ENCODE measurements at places on chromosomes 4 and X. TPM values are rescaled to one million over a fixed set of nuclear protein-coding genes. Genes with fewer than 3 reads are reported as not detected.

The PPEF2 gene
- not detected for total RNA-seq

The SLC6A14 gene
- total RNA-seq = not detected

The DCAF4L1 gene
- total RNA-seq = 0.31 TPM

The IGSF1 gene
- total RNA-seq = 0.63 TPM

The TLR1 gene
- total RNA-seq = 3.8 TPM

The RELL1 gene
- 26.6 TPM for total RNA-seq

The GPM6B gene
- 362 TPM for total RNA-seq

The STPG2 gene
- 4.1 TPM for total RNA-seq

The MTHFD2L gene
- 43.8 TPM for total RNA-seq

The USP38 gene
- 28.8 TPM for total RNA-seq

The PAGE3 gene
- not detected for total RNA-seq

The ODAPH gene
- total RNA-seq = not detected

The IL2RG gene
- 0.63 TPM for total RNA-seq

The C4orf51 gene
- total RNA-seq = not detected

The KIT gene
- total RNA-seq = 41.9 TPM

The SPANXA2 gene
- total RNA-seq = not detected

The HTN3 gene
- total RNA-seq = not detected

The HTT gene
- 210 TPM for total RNA-seq

The INPP4B gene
- 5.9 TPM for total RNA-seq

The TMPRSS11B gene
- not detected for total RNA-seq

The PRICKLE3 gene
- total RNA-seq = 0.31 TPM

The ENPEP gene
- total RNA-seq = 1.6 TPM

The FGFBP1 gene
- total RNA-seq = not detected

The JCHAIN gene
- total RNA-seq = not detected

The GLRB gene
- total RNA-seq = 37.9 TPM

The SSX2B gene
- total RNA-seq = not detected

The CT47B1 gene
- total RNA-seq = not detected

The RNF128 gene
- 1.3 TPM for total RNA-seq

The CTAG2 gene
- total RNA-seq = not detected

The PWWP3B gene
- 0.63 TPM for total RNA-seq

The PNMA3 gene
- 15.0 TPM for total RNA-seq

The GABRG1 gene
- total RNA-seq = 24.7 TPM

The TECRL gene
- total RNA-seq = 0.31 TPM

The MFAP3L gene
- total RNA-seq = 11.3 TPM

The TSPAN7 gene
- 81.7 TPM for total RNA-seq

The USP51 gene
- total RNA-seq = 4.7 TPM

The NAA11 gene
- not detected for total RNA-seq

The ARX gene
- total RNA-seq = 14.4 TPM

The POLN gene
- 7.8 TPM for total RNA-seq

The NHSL2 gene
- total RNA-seq = 1.3 TPM

The SULT1B1 gene
- total RNA-seq = 0.31 TPM

The CXCL5 gene
- not detected for total RNA-seq

The UGT2B10 gene
- not detected for total RNA-seq

The LARP1B gene
- 72.0 TPM for total RNA-seq

The CT83 gene
- not detected for total RNA-seq

The HEPH gene
- total RNA-seq = 4.7 TPM

The PITX2 gene
- not detected for total RNA-seq

The F11 gene
- not detected for total RNA-seq

The MOB1B gene
- 42.3 TPM for total RNA-seq
